ENCODE measurements at places on chromosomes 3 and 15. TPM values are rescaled to one million over a fixed set of nuclear protein-coding genes. Genes with fewer than 3 reads are reported as not detected.

Gene OXTR
- total RNA-seq: 0.32 TPM

Gene CCR8
- not detected for total RNA-seq

Gene IQCH
- 0.51 TPM for total RNA-seq

Gene DOCK3
- 3.9 TPM for total RNA-seq

Gene LRRN1
- 0.11 TPM for total RNA-seq

Gene FAM107A
- total RNA-seq: 82.9 TPM

Gene ADGRG7
- not detected for total RNA-seq

Gene KCNMB3
- 0.92 TPM for total RNA-seq

Gene C3orf85
- total RNA-seq: not detected

Gene STAC
- total RNA-seq: 0.35 TPM

Gene CX3CR1
- 2.1 TPM for total RNA-seq

Gene FAM227B
- total RNA-seq: 19.8 TPM

Gene ADPRH
- 10.1 TPM for total RNA-seq

Gene CLDN18
- not detected for total RNA-seq

Gene B4GALT4
- total RNA-seq: 12.0 TPM

Gene OGG1
- 10.5 TPM for total RNA-seq

Gene FMN1
- 3.3 TPM for total RNA-seq

Gene IL17RE
- total RNA-seq: 0.78 TPM

Gene C2CD4A
- total RNA-seq: not detected

Gene ARHGEF26
- 1.9 TPM for total RNA-seq

Gene RBP2
- total RNA-seq: not detected

Gene CPLX3
- total RNA-seq: 2.8 TPM

Gene SCN11A
- 0.08 TPM for total RNA-seq
